ENCODE measurements at places on chromosomes 2 and 18.

- no peak for DNase-seq
Measured at GRCh38 chr2:105114551-105114950, 76.7 kb downstream of the MRPS9 start.

DNA sequence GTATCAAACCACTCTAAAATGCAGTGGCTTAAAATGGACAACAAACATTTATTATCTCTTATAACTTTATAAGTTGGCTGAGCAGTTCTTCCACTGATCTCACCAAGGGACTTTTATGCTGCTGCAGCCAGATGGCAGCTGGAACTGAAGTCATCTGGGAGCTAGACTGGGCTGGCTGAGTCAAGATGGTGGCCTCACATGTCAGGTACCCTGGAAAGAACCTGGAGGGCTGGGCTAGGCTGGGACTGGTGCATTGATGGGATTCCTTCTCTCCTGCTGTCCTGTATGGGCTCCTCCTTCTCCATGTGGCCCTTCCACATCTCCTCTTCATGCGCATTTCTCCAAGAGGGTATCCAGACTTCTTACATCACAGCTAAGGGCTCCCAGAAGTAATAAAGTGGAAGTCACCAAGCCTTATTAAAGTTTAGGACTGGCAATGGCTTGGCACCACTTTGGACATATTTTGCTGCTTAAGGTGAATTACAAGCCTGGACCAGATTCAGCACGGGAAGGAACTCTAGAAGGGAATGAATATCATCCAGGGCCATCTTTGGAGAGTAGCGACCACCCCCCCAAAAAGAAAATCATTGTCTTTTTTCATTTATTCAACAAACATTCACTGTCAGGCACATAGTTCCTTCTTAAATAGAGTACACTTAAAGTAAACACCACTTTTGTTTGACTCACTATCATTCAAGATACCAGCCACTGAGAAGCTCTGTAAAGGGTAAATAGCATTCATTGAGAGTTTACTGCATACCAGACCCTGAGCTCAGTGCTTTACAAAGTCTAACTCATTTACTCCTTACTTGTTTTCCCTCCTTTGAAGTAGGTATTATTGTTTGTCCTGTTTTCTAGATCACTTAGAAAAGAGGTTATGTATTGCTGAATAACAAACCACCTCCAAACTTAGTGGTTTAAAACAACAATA lies 138.0 kb downstream of the ZFP36L2 start:
- no peak for DNase-seq

DNA sequence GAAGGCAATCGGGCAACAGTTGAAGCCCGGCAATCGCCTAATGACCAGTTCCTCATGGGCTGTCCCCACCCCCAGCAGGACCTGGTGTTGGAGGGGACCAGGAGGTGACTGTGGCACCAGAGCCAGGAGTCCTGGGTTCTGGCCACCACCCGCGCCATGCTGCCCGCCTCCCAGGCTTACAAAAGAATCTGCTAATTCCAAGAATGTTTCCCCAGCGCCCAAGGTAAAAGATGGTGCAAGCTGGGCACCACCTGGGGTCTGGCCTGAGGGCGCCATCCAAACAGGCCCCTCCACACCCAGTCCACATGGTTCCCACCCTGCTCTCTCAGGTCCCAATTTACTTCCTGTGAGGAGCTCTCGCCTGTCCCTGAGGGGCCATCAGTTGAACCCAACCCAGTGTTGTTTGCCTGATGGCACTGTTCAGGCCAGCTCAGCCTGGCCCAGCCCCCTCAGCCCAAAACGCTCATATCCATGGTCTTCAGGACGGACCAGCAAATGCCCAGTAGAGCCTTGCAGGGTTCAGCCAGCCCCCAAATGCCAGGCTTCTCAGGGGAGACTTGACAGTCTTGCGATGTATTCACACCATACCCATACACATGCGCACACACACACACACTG lies 5.1 kb downstream of the SDC1 start:
- no peak for DNase-seq

GRCh38 chr18:45726603-45727002 lies 2.6 kb downstream of the SLC14A1 start:
- DNase-seq = no peak

GRCh38 chr18:26405190-26405801 lies 143.1 kb downstream of the KCTD1 start:
- peak; percentile 8 for DNase-seq

DNA sequence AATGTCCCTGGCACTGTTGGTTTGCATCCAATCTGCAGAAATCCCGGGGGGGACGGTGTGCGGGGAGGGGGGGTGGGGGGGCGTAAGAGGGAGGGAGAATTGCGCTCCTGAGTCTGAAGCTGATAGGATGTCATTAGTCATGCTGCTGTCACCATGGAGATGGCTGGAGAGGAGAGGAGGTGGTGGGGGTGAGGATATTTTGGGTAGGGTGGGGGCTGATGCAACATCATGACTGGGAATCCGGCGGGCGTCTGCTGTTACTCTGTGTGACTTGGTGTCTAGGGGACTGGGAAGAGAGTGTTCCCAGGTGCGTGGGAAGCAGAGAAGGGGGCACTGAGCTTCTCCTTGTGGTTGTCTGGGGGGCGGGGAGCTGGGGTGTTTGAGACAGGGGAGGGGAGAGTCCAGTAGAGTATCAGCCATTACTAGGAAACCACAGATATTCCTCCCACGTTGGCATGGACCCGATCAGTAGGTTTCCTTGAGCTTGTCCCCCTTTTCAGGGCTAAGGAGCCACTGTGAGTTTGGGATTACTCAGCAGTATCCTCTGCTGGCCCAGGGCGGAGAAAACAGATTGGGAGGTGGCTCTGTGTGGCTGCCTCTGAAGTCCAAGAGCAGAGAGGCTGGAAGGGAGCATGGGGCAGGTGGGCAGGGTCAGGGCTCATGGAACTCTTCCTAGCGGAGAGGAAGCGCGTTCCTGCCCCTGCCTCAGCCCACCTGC lies 18.9 kb downstream of the TET3 start:
- no peak for DNase-seq

- no peak for DNase-seq
Measured at GRCh38 chr2:100713106-100713505, 106.8 kb upstream of the NPAS2 start.

DNA sequence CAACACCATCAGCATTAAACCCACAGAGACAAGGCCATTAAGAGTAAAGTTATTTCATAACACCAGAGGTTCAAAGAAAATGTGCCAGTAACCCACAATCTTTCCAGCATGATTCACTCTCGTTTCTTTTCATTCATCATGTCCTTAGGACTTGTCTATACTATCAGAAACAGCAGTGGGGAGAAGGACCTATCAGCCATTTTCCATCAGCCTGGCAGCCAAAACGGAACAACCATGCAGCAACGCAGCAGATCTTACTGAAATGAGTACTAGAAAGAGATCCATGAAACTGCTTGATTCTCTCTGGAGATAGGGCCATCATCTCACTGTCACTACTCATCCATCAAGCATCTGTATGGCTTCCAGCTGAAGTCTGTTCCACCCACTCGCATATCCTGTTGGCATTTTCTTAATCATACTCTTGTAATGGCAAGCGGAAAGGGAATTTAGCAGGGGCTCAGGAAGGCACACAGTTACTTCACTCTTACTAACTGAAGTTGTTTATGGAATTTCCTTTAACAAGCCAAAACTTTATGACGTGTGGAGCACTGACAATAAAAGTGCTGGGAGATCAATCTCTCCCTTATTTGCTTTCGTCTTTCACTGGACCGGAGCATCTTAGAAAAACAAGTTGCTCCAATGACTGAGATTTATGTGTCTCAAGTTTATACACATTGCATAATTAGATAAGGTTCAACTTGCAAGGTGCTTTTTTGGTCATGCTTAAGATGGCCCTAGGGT lies 69.7 kb downstream of the EPHA4 start:
- DNase-seq = peak; percentile 32

DNA sequence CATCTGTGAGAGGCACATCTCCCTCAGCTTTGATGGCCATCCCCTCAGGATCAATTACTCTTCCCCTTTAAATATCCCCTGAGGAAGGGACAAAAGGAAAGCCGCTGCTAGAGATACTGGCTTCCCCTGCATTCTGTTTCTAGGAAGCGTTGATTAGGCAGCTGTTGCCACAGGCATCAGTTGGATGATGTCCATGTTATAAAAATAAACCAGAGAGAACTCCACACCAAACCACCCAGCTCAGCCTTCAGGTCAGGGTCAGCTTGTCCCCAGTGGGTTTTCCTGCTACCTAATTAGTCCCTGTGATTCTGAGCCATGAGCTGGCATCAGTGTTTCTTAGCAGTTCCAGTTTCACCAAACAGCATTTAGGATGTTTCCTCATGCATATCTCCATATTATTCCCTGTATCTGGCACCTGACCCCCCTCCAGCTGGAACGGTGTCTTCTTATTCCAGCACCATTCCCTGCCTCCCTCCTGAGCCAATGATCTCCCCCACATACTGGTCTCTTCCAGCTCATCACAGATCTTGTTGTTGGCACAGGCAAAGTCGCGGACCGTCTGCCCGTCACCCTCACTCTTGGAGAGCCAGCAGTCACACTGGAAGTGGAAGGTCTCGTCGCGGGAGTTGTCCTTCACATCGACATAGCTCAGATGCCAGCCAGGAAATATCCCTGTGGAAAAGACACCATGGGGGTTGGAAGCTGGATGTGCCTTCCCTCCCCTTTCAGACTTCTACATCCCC lies 168.4 kb downstream of the LOXHD1 start:
- no peak for DNase-seq

- DNase-seq = no peak
Measured at GRCh38 chr2:19357402-19358241, 801 bp downstream of the OSR1 start.

- peak; percentile 85 for DNase-seq
Measured at GRCh38 chr2:26745609-26746327, 18.3 kb upstream of the SLC35F6 start.

DNA sequence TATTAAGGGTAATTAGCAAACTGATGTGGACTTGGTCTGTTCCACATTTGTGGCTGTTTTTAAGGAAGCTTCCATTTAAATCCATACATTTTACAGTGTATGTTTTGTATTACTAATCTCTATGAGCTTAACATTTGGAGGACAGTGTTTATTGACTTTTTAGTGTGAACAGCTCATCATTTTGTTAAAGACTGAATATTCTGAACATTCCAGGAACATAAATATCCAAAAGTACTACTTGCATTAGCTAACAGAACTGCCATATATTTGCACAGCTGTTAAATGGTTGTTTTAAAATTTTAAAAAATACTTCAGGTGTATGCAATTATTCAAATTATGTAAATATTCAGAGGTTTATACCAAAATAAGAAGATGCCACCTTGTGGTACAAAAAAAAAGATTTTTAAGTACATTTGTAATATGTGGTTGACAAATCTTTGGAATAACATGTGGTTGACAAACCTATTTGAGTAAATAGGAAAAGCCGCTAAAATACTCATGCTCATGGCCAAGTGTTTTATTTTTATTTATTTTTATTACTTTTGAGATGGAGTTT lies 439.7 kb upstream of the FANCL start:
- DNase-seq = no peak

GRCh38 chr2:156803243-156803642 lies 367.1 kb downstream of the GPD2 start:
- no peak for DNase-seq

DNA sequence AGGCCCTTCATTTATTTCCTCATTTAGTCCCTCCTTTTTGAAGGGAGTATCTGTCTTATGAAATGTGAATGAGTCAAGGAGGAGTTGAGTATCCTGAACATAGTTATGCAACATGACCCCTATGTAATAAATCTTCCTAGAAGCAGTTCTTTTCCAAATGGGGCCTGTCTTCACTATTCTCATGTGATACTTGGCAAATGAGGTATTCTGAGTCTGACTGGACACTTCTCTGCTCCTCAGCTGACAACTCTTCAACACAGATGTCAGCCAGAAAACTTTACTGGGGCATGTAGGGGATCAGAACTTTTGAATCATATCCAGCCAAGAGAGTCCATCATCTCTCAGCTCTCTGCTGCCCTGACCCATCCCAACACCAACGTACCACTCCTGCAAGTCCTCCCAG lies 291.6 kb downstream of the ZNF385B start:
- no peak for DNase-seq

- DNase-seq = no peak
Measured at GRCh38 chr2:107132070-107132469, 246.1 kb upstream of the ST6GAL2 start.

GRCh38 chr2:216653931-216654365 lies 20.7 kb downstream of the IGFBP2 start:
- DNase-seq = no peak

- DNase-seq = no peak
Measured at GRCh38 chr2:60432035-60432601, 121.3 kb downstream of the BCL11A start.

GRCh38 chr18:70535041-70535440 lies 246.2 kb downstream of the SOCS6 start:
- DNase-seq = no peak

GRCh38 chr2:9710311-9710710 lies 79.5 kb upstream of the YWHAQ start:
- DNase-seq = peak; percentile 36

GRCh38 chr2:64675860-64676259 lies 22.1 kb upstream of the SERTAD2 start:
- peak; percentile 71 for DNase-seq

- DNase-seq = no peak
Measured at GRCh38 chr2:179260224-179260623, 4.4 kb downstream of the SESTD1 start.

- DNase-seq = no peak
Measured at GRCh38 chr2:240299710-240300068, 135.8 kb upstream of the GPC1 start.

- no peak for DNase-seq
Measured at GRCh38 chr2:217085543-217085942, 225.7 kb upstream of the TNP1 start.

DNA sequence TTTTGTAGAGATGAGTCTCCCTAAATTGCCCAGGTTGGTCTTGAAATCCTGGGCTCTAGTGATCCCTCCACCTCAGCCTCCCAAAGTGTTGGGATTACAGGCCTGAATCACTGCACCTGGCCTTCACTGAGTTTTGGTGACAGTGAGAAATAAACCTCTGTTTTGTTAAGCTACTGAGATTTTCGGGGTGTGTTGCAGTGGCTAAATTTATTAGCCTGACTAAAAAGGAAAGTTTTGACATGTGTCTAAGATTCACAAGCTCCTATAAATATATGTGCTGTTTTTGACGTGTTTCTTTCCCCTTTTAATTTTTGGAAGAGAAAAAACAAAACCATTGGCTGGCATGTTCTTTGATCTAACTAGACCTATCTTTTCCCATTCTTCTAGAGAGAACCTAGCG lies 190.5 kb upstream of the MC4R start:
- no peak for DNase-seq
